GM04503 (cell line): ENCODE measurements at places on chromosomes 3 and 15.
A peak's percentile ranks its signal among the peaks of the same experiment; 100 is the strongest.

DNA sequence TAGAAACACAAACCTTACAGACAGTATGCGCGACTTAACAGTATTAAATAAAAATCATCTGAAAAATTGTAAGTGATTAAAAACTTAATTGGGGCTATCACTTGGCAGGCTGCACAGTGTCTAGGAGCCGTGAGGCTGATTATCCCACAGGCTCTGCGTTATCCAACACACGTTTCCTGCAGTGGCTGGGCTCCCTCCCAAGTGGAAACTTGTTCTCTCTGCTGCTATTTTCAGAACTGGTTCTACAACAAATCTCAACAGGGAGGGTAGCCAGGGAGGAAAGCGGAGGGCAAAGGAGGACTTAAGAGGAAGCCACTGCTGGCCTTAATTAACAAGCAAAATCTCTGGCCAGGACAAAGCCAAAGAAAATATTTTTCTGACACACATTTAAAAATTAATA is 555.2 kb downstream of the MAGI1 start:
- DNase-seq: peak; percentile 26

GRCh38 chr3:141725036-141725435 is 13.1 kb upstream of the RNF7 start:
- no peak for DNase-seq

- DNase-seq: no peak
Observed at GRCh38 chr3:102135316-102135715, 286.0 kb downstream of the NFKBIZ start.

DNA sequence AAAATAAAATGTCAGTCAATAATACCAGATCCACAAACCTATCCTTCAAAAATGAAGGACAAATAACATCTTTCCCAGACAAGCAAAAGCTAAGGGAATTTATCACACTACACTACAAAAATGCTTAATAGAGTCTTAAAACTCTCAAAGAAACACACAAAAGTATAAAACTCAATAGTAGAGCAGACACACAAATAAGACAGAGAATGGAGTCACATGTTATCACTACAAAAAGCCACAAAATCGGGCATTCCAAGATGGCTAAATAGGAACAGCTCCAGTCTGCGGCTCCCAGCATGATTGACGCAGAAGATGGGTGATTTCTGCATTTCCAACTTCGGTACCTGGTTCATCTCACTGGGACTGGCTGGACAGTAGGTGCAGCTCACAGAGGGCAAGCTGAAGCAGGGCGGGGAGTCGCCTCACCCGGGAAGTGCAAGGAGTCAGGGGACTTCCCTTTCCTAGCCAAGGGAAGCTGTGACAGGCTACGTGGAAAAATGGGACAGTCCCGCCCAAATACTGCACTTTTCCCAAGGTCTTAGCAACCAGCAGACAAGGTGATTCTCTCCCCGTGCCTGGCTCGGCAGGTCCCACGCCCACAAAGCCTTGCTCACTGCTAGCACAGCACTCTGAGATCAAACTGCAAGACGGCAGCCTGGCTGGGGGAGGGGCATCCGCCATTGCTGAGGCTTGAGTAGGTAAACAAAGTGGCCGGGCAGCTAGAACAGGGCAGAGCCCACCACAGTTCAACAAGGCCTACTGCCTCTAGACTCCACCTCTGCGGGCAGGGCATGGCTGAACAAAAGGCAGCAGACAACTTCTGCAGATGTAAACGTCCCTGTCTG is 46.3 kb downstream of the SENP7 start:
- no peak for DNase-seq

DNA sequence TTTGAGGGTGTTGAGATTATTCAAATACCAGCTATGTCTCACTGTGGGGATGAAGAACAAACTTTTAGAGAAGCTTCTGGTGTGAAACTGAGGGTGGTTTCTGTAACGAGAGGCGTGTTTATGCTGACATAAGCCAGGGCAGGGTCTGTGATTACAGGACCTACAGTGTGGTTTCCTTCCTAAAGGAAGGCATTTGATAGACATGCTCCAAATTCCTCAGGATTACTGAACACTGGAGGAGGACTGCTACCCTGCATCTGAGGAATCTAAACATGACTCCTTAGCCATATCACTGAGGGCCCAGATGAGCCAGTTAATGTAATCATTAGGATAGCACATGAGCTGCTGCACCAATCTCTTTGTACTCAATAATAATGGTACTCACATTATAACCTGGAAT is 328.4 kb upstream of the UMPS start:
- no peak for DNase-seq

DNA sequence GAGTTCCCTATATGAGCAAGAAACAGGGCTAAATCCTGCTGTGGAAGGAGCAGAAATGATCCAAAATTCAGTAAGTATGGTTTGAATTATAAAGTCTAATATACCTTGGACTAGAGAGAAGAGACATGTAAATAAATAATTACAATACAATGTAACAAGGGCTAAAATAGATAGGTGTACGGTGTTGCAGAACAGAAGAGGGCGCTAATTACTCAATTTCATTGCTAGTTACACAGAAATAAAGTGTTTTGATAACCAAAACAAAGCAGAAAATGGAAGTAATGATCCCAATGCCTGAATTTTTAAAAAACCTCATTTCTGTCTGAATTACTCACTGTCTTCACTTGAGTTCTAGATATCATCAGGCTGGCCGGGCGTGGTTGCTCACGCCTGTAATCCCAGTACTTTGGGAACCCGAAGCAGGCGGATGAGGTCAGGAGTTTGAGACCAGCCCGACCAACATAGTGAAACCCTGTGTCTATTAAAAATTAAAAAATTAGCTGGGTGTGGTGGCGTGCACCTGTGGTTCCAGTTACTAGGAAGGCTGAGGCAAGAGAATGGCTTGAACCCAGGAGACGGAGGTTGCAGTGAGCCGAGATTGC is 8.3 kb upstream of the PLCH1 start:
- DNase-seq: no peak

GRCh38 chr15:31219221-31219620 is 107.4 kb upstream of the KLF13 start:
- DNase-seq: no peak
